ENCODE measurements at places on chromosomes 4 and X.

DNA sequence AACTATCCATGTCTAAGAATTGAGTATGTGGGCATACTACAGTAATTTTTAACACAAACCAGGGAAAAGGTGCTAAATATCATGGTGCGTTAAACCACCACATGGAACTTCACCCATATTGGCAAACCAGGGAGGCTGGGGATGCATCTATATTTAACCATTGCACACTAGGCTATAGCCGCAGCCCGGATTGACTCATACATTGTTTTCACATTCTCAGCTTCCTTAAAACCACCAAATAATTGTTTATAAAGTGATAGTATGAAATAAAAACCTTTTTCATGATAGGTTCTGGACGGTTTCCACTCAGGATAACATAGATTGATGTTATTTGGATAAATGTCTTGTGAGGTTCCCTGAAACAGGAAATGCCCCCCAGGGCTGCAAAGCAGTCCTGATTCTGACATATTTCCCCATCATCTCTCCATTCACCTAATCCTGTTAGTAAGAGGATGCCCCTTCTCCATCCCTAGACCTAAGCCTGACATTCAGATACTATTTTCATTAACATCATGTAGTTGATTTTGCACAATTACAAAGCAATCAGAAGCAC, 7.9 kb downstream of the COL25A1 start:
- DNase-seq, result no peak

GRCh38 chr4:4267981-4268380, 20.0 kb upstream of the TMEM128 start:
- DNase-seq, result no peak

DNA sequence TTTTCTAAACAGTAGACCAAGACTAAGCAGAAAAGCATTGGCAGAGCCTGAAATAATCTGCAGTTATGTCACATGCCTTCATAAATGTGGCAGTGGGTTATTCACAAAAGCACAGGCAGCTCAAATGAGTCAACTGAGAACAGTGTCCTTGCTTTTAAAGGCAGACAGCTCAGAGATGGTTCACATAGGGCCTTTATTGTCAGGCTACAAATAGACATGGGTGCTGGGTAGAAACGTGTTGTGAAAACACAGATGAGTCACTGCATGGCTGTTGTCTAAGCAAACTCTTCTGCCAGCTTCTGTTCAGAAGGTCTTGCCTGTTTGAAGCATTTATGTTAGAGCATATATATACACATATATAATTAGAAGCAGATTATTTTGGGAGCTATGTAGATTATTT, 118.0 kb downstream of the SLC4A4 start:
- DNase-seq, result no peak

DNA sequence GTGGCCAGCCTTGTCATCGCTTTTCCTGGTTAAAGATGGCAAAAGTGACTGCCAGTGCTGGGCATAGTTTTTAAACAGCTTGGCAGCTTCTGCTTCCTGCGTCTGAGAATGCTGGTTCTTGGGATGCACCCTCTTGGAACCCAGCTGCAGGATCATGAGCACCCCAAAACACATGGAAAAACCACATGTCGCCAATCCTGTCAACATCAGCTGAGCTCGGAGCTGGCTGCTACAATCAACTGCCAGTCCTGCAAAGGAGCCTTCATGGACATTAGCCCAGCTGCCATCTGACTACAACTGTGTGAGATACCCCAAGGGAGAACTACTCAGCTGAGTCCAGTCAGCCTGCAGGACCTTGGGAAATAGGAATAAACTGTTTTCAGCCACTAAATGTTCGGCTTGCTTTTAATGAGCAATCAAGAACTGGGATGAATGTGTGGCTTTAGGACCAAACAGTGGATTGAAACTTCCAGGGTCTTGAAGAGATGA, 31.0 kb downstream of the OSTC start:
- DNase-seq, result no peak

- no peak for DNase-seq
Observed at GRCh38 chrX:149495573-149496071, 9.5 kb downstream of the IDS start.

GRCh38 chr4:4362991-4363697, 23.8 kb upstream of the NSG1 start:
- DNase-seq, result no peak

- no peak for DNase-seq
Observed at GRCh38 chr4:108010167-108010566, 20.5 kb downstream of the HADH start.

- no peak for DNase-seq
Observed at GRCh38 chrX:132452911-132453550, 35.8 kb downstream of the MBNL3 start.

DNA sequence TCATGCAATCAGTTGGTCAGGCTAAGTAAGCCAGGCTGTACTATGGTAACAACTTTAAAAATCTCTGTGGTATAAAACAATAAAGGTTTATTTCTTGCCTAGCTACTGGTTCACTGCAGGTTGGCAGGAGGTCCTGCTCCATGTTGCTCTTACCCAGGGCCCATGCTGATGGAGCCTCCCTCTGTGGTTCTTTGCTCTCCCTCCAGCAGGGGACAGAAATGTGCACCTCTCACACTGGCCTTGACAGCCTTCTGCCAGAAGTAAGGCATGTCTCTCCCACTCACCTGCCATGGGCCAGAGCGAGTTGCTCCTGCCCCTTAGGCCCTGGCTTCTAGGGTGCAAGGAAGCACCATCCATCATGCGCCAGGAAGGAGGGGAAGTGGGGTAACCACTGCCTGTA, 31.1 kb downstream of the CLDN22 start:
- no peak for DNase-seq

GRCh38 chrX:137855490-137855889, 289.6 kb downstream of the ZIC3 start:
- no peak for DNase-seq

GRCh38 chr4:158302076-158302866, 92.0 kb downstream of the TMEM144 start:
- no peak for DNase-seq

GRCh38 chr4:100728861-100729260, 211.0 kb upstream of the EMCN start:
- no peak for DNase-seq

DNA sequence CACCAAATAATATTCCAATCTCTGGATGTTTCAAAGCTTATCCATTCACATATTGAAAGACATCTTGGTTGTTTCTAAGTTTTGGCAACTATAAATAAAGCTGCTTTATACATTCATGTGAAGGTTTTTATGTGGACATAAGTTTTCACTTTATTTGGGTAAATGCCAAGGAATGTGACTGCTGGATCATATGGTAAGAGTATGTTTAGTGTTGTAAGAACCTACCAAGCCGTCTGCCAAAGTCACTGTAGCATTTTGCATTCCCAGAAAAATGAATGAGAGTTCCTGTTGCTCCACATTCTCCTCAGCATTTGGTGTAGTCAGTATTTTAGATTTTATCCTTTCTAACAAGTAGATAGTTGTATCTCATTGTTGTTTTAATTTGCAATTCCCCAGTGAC, 1047.7 kb downstream of the C4orf33 start:
- no peak for DNase-seq

DNA sequence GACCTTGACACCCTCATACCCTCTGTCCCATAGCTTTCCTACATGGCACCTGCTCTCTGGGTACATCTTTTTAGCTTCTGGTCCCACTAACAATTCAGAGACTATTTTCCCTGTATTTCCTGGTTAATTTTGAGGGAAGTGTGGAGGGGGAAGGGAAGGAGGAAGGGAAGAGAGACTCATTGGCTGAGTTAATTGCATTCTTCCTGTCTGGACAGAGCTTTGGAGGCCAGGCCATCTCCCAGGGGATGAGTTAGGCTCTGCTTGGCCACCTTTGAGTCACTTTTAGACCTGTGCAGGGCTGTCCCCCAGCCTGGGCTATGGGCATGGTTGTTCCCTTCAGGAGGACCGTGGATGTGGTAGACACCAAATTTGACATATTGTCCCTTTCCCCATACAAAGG, 167.9 kb upstream of the PGRMC2 start:
- DNase-seq, result no peak

- no peak for DNase-seq
Observed at GRCh38 chrX:16771483-16772398, 14.5 kb upstream of the TXLNG start.

DNA sequence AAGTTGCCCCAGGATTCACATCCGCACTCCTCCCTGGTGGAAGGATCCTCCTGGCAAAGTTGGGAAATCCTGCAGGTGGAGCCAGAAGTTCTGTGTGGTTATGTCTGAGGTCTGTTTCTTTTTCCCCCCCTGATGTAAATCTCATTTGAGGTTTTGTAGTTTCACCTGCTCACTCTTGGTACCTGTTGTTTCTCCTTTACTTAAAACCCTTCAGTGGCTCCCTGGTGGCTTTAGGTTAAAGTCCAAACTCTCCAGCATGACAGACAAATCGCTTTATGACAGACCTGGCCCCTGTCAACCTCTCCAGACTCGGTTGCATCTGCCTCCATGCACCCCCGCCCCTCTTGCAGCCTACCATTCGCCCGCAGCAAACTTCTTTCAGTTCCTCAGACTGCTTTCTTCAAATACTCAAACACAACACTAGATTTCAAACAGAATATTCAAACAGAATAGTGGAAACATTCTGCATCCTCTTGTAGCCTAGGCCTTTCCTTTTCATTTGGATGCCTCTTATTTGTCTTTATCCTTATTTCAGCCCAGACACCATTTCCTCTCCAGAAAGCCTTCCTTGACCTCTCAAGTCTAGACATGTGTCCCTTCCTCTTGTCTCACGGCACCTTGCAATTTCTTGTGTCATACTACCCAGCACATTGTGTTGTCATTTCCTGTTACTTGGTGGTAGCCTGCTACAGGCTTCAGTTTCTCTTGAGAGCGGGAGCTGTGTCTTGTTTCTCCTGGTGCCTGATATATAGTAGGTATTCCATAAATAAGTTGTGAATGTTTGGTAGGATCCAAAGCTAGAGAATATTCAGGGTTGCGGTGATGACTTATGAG, 24.8 kb downstream of the IL13RA1 start:
- DNase-seq, result no peak

- DNase-seq, result no peak
Observed at GRCh38 chrX:109952985-109953905, 49.7 kb upstream of the TMEM164 start.

- no peak for DNase-seq
Observed at GRCh38 chr4:168841000-168841671, 168.9 kb downstream of the CBR4 start.

- no peak for DNase-seq
Observed at GRCh38 chr4:78237360-78237759, 180.2 kb downstream of the FRAS1 start.

DNA sequence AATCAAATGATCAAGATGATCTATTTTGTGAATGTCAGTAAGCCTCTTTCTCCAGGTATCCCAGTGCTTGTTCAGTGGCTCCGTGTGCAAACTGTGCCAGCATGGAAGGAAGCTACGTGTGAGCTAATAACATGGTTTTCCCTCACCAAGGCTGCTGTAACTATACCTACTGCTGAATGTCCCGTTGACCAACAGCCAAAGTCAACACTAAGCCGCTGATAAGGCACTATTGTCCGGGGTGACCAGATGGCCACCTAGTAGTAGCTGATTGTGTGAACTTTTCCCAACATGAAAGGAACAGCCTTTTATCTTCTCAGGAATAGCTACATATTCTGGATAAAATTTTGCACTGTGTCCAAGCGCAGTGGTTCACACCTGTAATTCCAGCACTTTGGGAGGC, 58.0 kb upstream of the ABCG2 start:
- no peak for DNase-seq

Measured in HL-60 (cell line).